ENCODE measurements at places on chromosomes 1 and 21.

DNA sequence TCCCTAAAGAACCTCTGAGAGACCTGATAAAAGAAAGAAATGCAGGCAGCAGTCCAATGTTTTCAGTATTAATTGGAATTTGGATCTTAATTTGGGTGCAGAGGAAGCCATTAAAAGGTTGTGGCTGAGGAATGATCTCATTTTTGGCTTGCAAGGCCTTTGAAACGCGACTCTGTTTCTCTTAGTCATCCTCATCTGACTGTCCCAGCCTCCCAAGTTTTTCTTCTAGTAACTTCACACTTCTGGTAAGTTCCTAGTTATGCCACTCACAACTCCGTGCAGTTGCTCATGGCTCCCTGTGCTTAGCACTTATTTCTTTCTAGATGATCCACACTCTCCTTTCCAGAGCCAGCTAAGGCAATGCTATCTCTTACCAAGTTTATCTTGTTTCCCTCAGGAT is 147.4 kb upstream of the USP24 start:
- no peak for DNase-seq

DNA sequence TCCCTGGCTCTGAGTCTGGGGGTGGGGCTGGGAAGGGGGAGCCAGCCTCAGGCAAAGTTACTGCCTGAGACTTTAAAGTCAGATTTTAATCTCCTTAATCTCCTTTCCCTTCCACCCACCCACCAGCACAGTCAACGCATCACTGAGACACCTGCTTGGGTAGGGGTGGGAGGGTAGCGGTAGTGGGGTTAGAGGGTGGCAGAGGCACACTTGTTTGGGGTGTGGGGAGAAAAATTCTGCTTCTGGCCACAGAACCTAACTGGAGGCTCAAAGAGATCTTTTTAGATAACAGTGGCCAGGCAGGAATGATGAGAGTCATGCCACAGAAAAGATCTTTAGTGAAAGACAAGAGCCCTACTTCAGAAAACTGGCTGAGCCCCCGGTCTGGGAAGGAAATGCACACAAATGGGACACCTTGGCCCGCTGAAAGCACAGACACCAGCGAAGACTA is 44.1 kb downstream of the CD247 start:
- DNase-seq: no peak

GRCh38 chr1:87061742-87062156 is 147.3 kb downstream of the HS2ST1 start:
- DNase-seq: no peak

GRCh38 chr1:247496581-247497285 is 38.8 kb upstream of the OR2B11 start:
- no peak for DNase-seq

DNA sequence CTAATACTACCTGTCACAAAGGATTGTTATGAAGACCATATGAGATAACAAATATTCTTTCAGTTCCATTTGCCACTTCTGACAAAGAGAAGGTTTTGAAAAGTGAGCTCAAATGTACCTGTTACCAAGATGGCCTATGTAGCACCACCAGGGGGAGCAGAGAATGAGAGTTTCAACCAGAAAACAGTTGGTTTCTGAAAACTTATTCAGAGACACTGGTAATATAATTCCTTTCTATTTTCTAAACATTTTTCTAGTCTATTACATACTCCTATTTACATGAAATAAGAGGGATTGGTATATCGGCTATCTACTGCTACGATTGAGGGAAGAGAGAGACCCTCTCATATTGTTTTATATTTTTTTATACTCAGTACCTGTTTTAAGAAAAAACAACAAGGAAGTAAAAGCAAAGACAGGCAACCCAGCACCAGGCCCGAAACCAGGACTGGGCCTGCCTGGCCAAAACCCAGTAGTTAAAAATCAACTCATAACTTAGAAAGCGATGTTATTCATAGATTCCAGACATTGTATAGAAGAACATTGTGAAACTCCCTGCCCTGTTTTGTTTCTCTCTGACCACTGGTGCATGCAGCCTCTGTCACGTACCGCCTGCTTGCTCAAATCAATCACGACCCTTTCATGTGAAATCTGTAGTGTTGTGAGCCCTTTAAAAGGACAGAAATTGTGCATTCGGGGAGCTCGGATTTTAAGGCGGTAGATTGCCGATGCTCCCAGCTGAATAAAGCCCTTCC is 48.3 kb downstream of the IL23R start:
- no peak for DNase-seq

- peak; percentile 18 for DNase-seq
Observed at GRCh38 chr1:210754878-210755665, 378.9 kb downstream of the KCNH1 start.

GRCh38 chr1:200542162-200542561 is 78.4 kb downstream of the KIF14 start:
- no peak for DNase-seq

DNA sequence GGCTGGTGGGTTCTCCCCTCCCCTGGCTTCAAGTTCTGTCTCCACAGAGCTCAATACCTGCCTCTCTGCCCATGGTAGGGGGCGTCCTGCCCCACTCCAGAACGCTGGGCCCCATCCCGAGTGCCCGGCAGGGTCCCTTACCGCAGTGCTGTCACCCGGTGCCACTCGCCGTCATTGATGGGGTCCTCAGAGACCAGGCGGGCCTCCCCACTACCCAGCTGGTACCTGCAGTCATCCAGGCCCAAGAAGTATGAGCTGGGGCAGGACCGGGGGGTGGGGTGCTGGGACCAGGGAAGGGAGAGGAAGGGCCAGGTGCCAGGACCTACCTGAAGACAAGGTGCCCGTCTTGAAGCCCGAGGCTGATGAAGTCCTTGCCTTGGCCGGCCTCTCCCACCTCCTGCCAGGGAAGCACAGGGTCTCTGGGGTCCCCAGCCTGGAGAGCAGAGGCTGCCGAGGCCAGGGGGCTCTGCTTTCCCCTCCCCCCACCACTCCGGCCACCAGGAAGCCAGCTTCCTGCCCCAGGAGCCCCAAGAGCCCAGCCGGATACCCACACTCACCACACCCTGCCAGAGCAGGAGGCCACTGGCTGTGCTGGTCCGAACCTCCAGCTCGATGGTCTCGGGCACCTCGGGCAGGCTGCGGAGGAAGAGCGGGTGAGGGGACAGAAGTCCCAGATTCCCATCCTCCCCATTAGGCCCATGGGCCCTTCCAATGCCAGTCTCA is 12.1 kb downstream of the LDLRAD2 start:
- no peak for DNase-seq

Data from LNCaP clone FGC (cell line).